ENCODE measurements at places on chromosomes 7 and 10.
A peak's percentile ranks its signal among the peaks of the same experiment; 100 is the strongest.

DNA sequence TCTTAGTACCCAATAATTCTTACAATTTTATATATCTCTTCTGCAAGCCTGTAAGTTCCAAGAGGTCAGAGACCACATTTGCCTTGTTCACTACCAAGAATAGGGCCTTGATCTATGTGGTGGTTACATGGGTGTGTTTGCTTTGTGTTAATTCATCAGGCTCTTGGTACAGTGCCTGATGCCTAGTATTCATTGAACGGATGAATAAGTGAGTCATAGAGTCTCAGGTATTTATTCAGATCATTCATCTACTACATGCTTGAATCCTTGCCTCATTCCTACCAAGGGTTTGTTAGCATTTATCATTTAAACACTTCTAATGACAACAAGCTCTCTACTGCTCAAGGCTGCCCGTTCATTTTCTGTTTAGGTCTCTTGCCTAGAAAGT is 11.3 kb upstream of the SGPL1 start:
- no peak for DNase-seq

GRCh38 chr10:104441329-104442000 is 87.8 kb downstream of the CFAP58 start:
- DNase-seq, result no peak

GRCh38 chr7:35035511-35035961 is 1.7 kb downstream of the DPY19L1 start:
- DNase-seq, result no peak

GRCh38 chr10:50224330-50224952 is 26.9 kb downstream of the ASAH2 start:
- DNase-seq, result peak; percentile 42

- DNase-seq, result peak; percentile 9
These were observed 1.4 kb downstream of the FAM3C start for GRCh38 chr7:121394709-121395140.

DNA sequence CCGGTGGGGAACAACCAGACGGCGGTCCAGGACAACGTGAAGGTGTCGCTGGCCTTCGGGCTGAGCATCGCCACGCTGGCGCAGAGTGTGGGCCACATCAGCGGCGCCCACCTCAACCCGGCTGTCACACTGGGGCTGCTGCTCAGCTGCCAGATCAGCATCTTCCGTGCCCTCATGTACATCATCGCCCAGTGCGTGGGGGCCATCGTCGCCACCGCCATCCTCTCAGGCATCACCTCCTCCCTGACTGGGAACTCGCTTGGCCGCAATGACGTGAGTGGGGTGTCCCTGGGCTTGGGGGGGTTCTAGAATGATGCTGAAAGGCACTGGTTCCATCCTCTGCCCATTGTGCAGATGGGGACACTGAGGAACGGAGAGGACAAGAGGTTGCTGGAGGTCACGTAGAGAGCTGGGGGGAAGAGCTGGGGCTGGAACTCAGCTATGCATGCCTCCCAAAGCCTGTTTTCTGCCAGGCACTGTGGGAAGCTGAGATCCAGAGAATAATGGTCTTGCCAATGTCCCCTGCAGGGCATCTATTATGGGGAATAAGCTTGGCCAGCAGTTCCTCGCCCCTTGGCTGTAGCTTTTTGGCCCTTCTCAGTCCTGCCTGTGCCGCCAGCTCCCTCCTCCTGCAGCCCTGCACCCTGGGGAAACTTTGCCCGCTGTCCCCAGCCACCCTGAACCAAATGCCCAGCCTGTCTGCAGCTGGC is 523 bp downstream of the AQP1 start:
- DNase-seq, result no peak

GRCh38 chr7:96308253-96308949 is 13.5 kb downstream of the SLC25A13 start:
- DNase-seq, result no peak

All from foreskin melanocyte (primary cell).